ENCODE measurements at places on chromosomes 12 and 14.
A peak's percentile ranks its signal among the peaks of the same experiment; 100 is the strongest.

DNA sequence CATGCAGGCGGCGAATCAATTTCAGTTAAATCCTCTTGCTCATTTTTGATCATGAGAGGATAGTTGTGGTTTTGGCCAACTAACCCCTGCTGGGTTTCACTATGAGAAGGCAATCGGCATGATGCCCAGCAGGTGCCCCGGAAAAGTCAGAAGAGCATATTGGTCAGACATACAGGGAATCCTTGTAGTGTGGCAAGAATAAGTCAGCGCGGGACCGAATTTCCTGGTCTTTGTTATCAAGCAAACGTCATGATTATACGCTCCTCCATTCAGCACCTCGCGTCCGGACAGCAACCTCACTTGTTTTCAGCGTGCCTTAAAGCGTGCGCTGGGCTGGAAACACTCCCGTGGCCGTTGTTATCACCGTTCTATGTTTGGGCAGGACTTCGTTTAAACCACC lies 1.8 kb downstream of the TBC1D30 start:
- no peak for DNase-seq

- no peak for DNase-seq
These were observed 28.8 kb downstream of the YEATS4 start for GRCh38 chr12:69388371-69388770.

DNA sequence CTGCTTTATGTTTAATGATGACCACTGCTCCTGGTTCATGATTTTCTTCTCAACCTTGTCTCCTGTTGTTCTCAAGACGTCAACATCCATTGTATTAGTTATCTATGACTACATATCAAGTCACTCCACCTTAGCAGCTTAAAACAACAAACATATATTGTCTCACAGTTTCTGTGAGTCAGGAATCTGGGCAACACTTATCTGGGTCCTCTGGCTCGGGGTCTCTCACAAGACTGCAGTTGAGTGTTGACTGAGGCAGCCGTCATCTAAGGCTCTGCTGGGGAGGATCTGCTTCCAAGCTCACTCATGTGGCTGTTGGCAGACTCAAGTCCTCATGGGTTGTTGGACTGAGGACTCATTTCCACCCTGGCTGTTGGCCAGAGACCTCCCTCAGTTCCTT lies 27.3 kb upstream of the FRS2 start:
- DNase-seq, result no peak

DNA sequence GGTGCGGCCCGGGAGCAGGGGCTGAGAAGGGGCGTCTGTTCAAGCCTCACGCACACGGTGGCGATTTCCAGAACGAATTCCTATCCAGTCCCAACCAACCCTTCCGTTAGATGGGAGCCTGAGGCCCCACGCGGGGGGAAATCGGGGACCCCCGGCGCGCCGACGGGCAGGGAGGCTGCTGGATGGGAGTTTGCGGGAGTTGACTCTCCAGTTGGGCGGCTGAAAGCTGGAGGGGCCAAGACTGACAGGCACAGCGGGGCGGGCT lies 9.8 kb downstream of the EXOC3L4 start:
- no peak for DNase-seq

GRCh38 chr14:93068711-93069110 lies 47.0 kb downstream of the ITPK1 start:
- no peak for DNase-seq

- peak; percentile 26 for DNase-seq
These were observed 6.8 kb downstream of the TEDC1 start for GRCh38 chr14:105497671-105498429.

DNA sequence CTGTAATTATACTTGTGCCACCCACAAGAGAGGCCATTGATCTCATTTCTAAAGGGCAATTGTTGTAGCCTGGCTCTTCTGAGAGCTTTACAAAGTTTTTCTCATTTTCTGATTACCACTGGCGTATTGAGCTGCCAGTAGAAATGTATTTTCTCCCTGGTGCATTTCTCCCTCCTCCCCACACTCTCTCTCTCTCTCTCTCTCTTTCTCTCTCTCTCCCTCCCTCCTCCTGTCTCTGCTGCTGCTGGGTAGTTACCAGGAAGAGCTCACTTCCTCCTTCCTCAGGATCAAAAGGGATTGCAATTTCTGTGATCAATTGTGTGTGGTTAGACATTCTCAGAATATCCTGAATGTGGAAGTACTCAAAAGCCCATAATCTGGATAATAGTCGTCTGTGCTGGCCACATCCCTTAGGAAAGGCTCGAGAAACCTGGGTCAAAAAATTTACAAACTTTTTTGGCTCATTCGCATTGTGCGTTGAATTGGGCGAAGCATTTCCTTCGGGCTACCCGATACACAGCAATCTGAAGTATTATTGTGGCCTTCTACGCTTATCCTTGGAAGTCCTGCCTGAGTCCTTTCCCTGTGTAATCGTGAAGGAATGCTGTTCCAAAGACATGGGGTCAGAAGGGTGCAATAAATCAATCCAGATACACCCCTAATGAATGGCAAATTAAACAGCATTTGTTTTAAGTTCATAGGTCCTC lies 254.8 kb downstream of the MSRB3 start:
- DNase-seq, result no peak

DNA sequence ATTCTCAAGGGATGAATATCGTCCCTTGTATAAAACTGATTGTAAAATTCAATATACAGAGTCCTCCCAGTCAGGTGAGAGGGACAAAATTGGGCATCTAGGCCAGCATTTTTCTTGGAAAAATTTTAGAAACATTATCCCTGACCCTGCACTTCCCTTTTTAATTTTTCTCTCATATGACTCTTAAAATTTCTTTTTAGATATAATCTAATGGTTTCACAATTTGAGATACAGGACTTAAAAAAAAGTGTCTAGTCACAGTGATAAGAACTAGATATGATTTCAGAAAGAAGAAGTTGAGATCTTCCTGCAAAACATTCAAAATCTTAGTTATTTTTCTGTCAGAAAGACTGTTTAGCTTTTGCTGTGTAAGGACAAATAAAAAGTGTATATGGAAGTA lies 270.8 kb upstream of the PPFIA2 start:
- no peak for DNase-seq

- DNase-seq, result no peak
These were observed 12.8 kb upstream of the PLEKHG3 start for GRCh38 chr14:64691376-64691775.

DNA sequence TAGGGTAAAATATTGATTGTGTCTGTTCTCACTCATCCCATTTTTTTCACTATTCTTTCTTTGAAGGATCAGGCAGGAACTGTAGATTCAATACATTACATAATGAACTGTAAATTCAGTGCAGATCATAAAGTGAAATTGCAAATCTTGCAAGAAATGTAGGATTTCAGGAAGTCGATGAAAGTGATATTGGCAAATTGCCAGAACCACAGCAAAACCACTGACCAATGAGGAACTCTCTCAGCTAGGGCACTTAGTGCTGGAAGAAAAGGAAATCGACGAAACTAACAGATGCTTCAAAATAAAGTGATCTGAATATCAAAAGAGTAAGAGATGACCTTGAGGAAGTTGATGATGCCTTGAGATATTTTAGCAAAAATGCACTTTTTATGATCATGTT lies 157.6 kb downstream of the AACS start:
- DNase-seq, result no peak

DNA sequence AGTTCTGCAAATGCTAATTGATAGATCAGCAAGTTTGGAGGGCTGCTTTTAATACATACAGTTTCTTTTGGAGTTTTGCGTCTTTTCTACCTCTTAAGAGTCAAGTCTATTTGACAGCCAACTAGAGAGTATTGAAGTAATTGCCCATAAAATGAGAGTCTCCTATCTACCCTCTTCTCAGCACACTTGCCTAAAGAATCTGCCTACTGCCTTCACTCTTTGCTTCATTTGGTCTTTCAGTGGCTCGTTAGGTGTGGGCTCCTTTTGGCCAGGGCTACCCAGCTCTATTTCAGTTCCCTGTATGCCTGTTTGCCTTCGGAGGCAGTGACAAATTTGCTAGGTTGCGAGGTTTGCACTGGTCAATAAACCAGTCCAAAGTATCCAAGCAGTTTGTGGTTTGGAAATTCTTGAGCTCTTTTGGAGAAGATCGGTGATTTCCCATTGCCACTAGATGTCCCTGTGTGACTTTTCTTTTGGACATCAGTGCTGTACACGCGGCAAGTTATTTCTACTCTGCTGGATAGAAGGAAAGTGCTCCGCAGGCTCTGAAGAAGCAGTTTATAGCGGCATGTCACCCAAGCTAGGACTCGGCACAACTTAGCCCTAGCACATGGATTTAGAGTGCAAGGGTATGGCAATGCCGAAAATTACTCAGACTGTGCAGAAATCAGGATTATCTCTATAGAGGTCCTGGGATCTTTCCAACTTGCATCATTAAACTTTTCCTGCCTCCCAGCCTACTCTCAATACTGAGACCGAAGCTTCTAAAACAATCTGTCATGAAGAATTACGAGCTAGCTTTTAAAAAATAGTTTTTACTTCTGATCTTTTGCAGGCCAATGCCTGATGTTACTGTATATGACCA lies 38.6 kb downstream of the MGST1 start:
- DNase-seq, result peak; percentile 8

GRCh38 chr14:71629765-71630492 lies 302.3 kb upstream of the RGS6 start:
- no peak for DNase-seq

GRCh38 chr12:54357506-54358190 lies 6.6 kb downstream of the GPR84 start:
- no peak for DNase-seq

GRCh38 chr12:2248901-2249381 lies 196.2 kb downstream of the CACNA1C start:
- no peak for DNase-seq

DNA sequence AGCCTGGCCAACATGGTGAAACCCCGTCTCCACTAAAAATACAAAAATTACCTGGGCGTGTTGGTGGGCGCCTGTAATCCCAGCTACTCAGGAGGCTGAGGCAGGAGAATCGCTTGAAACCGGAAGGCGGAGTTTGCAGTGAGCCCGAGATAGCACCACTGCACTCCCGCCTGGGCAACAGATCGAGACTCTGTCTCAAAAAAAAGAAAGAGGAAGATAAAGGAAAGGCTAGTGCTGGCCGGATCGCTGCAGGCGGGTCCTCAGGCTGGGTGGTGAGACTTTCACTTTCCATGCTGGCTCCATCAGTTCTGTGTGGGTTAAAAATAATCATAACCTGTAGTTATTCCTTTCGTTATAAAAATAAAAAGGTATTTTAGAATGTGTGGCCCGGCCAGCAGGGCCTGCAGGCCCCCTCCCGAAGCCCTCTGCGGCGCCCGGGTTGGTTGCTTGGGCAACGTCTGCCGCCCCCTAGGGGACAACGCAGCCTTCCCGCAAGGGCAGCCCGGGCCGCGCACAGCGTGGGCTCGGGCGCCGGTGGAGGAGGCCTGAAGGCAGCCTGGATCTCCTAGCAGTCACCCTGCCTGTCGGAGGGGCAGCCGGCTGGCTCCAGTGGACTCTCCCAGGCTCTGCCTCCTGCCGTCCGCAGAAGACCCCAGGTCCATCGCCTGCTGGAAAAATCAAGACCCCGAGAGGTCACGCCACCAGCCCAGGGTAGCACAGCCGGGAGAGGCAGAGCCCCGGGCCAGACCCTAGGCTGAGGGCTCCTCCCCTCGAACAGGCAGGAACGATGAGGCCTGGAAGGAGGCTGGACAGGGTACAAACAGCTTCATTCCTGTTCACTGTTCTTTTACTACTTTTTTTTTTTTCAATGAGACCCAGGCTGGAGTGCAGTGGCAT lies 5.0 kb upstream of the SLC25A47 start:
- no peak for DNase-seq

DNA sequence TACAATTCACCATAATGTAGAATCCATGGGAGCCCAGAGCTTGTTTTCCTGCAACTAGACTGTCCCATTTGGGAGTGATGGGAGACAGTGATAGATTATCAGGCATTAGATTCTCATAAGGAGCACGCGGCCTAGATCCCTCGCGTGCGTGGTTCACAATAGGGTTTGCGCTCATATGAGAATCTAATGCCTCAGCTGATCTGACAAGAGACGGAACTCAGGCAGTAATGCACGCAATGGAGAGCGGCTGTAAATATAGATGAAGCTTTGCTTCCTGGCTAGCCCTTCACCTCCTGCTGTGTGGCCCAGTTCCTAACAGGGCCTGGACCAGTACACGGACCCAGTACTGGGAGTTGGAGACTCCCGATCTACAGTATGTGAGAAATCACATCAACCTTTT lies 126.7 kb downstream of the FBXL14 start:
- DNase-seq, result no peak

DNA sequence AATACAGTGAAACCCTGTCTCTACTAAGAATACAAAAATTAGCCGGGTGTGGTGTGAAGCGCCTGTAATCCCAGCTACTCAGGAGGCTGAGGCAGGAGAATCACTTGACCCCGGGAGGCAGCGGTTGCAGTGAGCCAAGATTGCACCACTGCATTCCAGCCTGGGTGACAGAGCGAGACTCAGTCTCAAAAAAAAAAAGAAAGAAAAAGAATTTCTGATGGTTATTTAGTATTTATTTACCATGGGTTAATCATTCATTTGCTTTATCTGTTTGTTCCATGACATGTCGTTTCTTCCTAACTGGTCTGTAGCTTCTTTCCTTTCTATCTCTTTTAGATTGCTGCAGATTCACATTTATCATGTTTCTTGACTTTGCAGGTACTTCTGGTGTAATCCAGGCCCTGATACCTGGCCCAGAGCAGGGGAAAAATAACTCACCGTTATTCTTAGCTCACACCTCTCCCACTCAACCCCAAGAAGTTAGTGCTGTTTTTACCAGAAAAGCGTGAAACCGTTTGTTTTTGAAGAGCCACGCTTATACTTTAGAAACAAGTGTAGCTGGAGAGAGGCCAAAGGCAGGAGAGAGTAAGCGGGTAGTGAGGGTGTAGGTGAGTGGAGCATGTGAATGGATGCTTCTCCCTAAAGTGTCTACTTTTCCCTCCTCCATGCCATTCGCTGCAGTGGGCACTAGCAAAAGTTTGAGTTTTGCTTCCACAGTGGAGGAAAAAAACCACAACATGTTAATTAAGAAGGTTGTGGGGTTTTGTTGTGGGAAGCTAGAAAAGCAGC lies 45.4 kb downstream of the SRGAP1 start:
- no peak for DNase-seq

GRCh38 chr14:100816950-100817901 lies 8.7 kb upstream of the MEG3 start:
- no peak for DNase-seq

GRCh38 chr12:24038211-24038997 lies 88.9 kb upstream of the SOX5 start:
- no peak for DNase-seq

GRCh38 chr12:46005151-46005797 lies 14.9 kb upstream of the SCAF11 start:
- no peak for DNase-seq
